MV-4-11 (cell line): ENCODE measurements at places on chromosomes 6 and 20.

DNA sequence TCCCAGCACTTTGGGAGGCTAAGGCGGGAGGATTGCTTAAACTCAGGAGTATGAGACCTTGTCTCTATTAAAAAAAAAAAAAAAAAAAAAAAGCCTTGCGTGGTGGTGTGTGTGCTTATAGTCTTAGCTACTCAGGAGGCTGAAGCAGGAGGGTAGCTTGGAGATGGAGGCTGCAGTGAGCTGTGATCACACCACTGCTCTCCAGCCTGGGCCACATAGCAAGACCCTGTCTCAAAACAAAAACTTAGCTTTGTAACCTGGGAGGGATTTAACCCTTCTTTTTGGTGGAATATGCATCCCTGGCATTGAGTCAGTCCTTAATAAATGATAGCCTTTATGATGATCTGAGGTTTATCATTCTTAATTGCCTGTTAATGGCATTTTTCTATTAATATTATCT lies 12.8 kb downstream of the ASXL1 start:
- no peak for DNase-seq

DNA sequence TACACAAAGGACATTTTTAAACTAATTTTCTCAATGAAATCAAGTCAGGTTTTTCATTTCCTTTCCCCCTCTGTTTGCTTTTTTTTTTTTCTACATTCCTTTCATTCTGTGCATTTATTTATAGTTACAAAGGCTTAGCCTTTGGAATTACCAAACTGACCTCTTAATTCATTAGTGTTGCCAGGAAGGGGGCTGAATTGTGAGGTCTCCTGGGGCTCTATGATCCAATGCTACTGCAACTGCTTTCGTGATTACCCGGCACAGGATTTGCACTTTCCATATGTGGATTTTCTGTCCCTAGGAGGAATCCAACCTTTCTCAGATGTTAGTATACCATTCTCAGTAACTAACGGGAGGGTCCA lies 35.3 kb downstream of the NEDD9 start:
- no peak for DNase-seq

DNA sequence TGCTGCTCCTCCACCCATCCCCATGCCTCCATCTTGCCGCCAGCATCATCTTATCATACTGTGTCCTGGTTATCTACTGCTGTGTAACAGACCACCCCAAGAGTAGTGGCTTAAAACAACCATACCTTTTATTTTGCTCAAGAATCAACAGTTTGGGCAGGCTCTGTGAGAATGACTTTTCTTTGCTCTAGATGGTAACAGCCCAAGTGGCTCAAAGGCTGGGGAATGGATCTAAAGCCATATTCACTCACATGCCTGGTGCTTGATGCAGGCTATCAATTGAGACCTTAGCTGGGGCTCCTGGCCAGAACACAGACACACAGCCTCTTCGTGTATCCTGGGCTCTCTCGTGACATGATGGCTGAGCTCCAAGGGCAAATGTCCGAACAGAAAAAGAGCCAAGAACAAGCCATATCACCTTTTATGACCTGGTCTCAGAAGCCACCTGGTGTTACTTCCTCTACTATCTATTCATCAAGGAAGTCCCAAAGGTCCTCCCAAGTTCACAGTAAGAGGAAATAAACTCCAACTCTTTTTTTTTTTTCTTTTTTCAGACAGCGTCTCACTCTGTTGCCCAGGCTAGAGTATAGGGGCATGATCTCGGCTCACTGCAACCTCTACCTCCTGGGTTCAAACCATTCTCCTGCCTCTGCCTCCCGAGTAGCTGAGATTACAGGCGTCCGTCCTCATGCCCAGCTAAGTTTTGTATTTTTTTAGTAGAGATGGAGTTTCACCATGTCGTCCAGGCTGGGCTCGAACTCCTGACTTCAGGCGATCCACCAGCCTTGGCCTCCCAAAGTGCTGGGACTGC lies 159.3 kb upstream of the JARID2 start:
- peak; percentile 74 for DNase-seq

- DNase-seq: no peak
Measured at GRCh38 chr20:10276878-10277580, 58.4 kb downstream of the SNAP25 start.

- no peak for DNase-seq
Measured at GRCh38 chr6:31971279-31971992, 502 bp downstream of the DXO start.

DNA sequence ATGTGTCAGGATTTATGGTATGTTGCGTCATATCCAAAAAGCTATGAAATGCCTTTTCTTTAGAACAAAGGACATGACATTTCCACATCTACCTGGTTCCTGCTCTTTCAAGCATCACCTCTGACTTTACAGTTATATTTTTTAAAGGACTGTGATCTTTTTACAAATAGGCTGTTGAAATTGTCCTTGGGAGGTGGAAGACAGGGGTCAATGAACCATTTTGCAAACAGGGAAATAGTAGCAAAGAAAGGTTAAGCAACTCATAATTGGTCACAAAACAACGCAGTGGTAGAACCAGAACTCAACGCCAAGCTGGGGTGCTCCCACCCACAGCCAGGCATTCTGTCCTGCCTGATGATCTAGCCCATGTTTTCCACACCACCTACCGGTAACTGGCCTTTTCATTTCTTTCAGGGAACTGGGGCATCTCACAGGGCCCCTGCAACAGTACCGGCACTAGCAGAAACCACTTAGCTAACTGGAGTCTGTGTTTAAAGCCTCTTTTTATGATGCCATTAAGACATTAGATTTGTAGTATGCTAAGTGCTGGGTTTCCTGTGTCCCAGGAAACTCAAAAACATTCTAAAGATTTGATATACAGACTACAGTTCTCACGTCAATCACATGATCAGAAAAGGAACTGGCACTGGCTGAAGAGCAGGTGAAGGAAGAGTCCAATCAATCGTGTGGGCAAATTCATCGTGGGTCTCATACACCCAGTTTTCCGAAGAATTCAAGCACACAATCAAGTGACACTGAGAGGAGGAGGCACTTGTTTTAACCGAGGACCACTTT lies 13.9 kb downstream of the ZNF217 start:
- peak; percentile 87 for DNase-seq

DNA sequence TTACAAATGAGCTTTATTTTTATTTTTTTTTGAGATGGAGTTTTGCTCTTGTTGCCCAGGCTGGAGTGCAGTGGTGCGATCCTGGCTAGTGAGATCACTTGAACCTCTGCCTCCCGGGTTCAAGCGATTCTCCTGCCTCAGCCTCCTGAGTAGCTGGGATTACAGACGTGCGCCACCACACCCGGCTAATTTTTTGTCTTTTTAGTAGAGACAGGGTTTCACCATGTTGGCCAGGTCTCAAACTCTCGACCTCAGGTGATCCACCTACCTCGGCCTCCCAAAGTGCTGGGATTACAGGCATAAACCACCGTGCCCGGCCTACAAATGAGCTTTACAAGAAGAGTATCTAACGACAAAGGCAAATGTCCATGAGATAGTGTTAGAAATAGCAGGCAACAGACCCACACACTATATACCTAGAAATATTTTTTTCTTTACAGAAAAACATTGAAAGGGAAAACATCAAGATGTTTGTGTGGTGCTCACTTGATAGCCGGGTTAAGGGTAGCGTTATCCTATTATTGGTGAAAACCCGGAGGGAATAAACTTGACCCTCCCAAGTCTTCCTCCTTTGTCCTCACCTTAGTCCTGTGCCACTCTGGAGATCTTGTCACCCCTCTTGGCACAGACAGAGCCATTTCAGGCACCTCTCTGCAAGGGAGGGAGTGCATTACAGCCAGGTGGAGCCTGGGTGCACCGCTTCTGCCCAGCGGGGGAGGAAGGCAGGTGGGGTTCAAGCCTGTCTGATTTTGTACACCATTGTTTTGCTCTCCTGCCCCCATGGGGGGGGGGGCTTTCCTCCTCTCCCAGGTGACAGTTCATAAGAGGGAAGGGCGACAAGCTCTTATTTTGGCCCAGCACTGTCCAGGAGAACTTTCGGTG lies 21.0 kb upstream of the AVP start:
- DNase-seq: no peak

- no peak for DNase-seq
Measured at GRCh38 chr20:251354-251753, 6.2 kb upstream of the DEFB132 start.

DNA sequence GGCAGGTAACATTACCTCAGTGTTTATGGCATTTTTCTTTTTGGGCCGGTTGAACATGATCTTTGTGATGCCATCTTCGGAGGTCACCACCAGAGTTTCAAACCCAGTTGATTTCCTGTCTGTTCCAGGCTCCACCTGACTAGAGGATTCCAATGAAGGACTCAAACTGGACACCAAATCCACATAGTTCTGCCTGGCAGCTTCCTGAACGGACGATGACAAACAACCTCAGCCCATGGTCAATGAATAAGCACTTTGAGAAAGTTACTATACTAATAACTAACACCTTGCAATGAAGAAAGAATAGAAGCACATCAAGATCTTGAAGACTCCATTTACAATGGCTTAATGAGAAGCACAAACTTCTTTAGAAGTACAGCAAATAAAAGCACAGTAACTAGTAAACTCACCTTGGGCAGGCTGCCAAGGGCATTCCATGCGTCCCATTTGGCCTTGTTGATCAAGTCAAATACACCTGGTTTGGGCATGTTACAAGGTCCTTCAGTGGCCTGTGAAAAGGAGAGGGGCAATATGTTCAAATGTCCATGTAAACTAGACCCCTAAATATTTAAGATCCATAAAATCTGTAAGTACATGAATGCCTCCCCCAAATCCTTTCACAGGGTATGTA lies 4.9 kb downstream of the ECI2 start:
- DNase-seq: no peak

DNA sequence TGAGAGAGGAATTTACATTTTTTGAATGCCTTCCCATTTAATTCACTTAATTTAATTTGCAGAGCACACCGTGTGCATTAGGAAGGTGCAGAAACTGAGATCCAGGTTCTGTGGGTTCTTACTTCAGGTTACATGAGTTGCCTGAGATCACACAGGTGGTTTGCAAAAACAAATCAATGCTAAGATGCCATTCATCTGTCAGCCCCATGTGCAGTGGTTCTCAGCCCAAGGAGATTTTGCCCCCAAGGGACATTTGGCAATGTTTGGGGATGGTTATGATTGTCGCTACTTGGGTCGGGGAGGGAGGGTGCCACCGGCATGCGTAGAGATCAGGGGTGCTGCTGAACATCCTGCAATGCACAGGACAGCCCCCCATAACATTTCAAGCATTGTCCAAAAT lies 34.6 kb downstream of the BANF2 start:
- DNase-seq: no peak

DNA sequence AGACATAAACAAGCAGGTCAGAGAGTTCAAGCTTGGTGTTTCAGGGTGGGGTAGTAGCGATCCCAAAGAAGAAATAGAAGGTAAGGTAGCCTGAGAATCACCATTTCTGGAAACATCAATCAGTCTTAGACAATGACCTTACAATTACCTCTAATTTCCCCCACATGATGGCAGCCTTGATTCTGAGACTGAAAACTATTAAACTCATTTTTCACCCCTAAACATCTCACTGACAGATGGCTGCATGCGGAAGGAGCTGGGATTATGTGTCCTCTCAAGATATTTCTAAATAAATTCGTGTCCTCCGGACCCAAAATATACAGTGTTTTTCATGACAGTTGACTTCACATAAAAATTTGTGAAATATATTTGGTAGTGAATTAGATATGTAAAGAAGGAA lies 61.0 kb downstream of the KIF6 start:
- no peak for DNase-seq

DNA sequence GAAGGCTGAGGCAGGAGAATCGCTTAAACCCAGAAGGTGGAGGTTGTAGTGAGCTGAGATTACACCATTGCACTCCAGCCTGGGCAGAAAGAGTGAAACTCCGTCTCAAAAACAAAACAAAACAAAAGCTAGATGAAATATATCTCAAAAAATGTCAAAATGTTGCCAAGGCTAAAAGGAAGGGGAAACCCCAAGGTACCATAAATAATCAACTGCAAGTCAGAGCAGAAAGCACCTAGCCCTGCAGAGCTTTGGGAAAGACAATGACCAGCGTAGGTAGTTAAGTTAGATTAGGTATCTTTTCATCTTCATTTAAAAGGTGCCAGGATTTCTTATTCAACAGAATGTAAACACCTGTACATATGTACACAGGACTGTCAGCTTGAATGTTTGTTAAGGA lies 33.0 kb downstream of the AKIRIN2 start:
- no peak for DNase-seq

DNA sequence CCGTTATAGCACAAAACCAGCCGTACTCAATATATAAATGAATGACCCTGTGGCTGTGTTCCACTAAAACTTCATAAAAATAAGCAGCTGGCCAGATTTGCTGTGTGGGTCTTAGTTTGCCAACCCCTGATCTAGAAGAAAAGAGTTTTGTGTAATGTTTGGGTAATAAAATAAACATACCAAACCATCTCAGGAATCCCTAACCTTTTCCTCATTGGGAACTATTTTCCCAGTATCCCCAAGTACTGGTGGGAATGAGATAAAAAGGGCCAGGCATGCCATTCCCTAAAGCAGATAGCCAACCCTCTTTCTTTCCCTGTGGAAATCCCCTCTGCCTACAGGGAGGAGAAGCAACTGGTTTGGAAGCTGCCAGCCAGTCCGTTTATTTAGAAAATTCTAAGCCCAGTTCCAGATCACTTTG lies 169.1 kb upstream of the AKAP12 start:
- no peak for DNase-seq

DNA sequence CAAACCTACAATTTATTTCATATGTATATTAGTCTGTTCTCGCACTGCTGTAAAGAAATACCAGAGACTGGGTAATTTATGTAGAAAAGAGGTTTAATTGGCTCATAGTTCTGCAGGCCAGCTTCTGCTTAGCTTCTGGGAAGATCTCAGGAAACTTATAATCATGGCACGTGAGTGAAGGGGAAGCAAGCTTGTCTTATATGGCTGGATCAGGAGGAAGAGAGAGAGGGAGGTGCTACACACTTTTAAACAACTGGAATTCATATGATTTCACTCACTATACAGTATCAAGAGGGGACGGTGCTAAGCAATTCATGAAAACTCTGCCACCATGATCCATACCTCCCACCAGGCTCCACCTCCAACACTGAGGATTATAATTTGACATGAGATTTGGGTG lies 29.9 kb downstream of the PHACTR2 start:
- peak; percentile 40 for DNase-seq

GRCh38 chr20:35709259-35709658 lies 10.1 kb downstream of the ROMO1 start:
- no peak for DNase-seq
